ENCODE measurements at places on chromosomes 11 and 22.

DNA sequence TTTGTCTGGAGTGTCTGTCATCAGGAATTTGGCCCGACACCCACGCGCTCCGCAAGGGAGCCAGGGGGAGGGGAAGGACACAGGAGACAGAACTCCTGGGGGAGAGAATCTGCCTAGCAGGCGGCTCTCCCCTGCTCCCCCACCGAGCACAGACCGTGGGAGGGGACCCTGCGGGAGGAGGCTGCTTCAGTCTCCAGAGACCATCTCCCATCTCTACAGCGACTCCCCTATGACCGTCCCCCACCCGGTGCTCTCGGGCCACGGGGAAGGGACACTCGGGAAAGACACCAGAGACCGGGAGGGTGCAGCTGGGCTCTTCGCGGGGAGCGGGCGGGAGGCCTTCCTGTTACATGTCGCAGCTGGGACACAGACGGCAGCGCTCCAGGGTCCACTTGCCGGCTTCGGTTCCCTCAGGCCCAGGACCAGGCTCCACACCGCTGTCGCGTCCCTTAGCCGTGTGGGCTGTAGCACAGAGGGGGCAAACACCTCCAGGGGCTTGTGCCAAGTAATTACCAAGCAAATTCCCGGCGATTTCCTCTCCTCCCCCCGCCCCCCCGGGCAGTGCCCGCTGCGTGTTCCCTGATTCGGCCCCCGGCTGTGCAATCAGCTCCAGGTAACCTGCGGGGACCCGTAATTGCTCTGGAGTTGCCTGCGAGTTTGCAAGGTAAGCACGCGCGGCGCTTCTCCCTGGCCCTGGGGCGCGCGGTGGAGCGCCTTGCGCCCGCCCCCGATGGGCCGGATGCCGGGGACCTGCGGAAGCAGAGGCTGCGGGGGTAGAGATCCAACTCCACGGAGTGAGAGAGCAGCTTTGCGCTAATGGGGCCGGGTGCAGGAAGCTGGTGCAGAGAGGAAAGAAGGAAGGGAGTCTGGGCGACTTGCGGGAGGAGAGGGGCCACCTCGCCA lies 155.1 kb upstream of the CADM1 start:
- H3K27me3 ChIP-seq = peaks cover 55% of the 10 kb centered on the region
- peak; percentile 45 for DNase-seq
- H3K27ac ChIP-seq = peak overlapping the region; percentile 51

- peaks cover 14% of the 10 kb centered on the region for H3K27me3 ChIP-seq
- DNase-seq = peak; percentile 7
- no peak overlapping the region for H3K4me3 ChIP-seq
- H3K4me1 ChIP-seq = no peaks in the 10 kb centered on the region
- H3K36me3 ChIP-seq = no peaks in the 10 kb centered on the region
These were observed 86.4 kb upstream of the SHISAL1 start for GRCh38 chr22:44398856-44399837.

DNA sequence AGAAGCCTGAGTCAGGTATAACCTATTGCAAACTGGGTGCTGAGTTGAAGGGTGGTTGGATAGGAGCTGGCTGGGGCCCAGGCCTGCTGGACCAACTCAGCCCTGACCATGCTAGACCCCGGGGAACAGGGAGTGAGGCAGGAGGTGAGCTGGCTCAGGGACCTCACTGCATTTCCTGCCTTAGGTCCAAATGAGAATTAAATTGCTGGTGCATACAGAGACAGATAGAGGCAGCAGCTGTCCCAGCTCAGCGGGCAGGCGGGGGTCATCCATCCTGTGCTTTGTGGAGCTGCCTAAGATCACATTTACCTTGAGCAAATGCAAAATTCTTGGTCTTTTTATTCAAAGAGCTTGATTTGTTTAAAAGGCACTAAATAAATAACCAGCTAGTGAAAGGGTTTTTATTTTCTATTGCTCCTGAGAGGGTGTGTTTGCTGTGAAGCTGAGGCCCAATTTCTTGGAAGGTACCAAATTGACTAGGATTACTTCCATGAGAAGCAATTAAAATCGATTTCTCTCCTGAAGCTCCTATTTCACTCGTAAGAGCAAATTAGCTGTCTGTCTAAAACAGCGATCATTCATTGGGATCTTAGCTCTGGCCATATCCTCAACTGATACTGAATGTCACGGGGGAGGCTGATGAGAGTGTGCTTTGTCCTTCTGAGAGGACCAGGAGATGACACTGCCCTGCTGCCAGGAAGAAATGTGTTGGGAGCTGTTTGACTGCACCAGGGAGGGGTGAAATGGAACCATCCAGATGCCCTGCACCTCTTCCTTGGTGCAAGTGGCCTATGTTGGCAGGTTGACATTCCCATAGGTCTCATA lies 24.9 kb downstream of the USH1C start:
- no peak overlapping the region for H3K4me3 ChIP-seq
- no peaks in the 10 kb centered on the region for H3K36me3 ChIP-seq
- H3K4me1 ChIP-seq = no peaks in the 10 kb centered on the region
- no peak overlapping the region for H3K27ac ChIP-seq
- DNase-seq = no peak

- no peaks in the 10 kb centered on the region for H3K36me3 ChIP-seq
- H3K27ac ChIP-seq = no peak overlapping the region
- no peak overlapping the region for H3K4me3 ChIP-seq
- DNase-seq = no peak
These were observed 59.9 kb upstream of the RCN1 start for GRCh38 chr11:32030875-32031503.

- H3K4me3 ChIP-seq = peak overlapping the region; percentile 86
- peaks cover 17% of the 10 kb centered on the region for H3K36me3 ChIP-seq
- DNase-seq = no peak
- peaks cover 98% of the 10 kb centered on the region for H3K4me1 ChIP-seq
These were observed 4.0 kb downstream of the A4GALT start for GRCh38 chr22:42716649-42717127.

DNA sequence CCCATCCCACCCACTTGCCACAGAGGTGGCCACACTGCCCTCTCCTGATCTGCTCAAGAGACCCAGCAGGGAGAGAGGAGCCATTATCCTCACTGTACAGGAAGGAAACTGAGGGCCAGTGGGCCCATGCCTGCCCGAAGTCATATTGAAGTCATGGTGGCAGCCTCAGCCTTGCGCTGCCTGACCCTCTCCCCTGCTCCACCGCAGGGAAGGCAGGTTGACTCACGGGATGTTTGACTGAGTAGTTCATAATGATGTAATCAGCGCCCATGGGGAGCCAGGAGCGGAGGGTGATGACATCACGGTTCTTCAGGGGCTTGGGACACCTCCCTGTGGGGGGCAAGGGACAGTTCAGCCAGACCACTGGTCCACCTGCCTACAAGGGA lies 6.1 kb upstream of the ARAP1 start:
- no peak overlapping the region for H3K4me3 ChIP-seq
- H3K4me1 ChIP-seq = peaks cover 25% of the 10 kb centered on the region
- H3K36me3 ChIP-seq = peaks cover 14% of the 10 kb centered on the region

GRCh38 chr11:108117746-108118371 lies 3.5 kb upstream of the ACAT1 start:
- H3K4me3 ChIP-seq = no peak overlapping the region
- DNase-seq = no peak
- peak overlapping the region; percentile 98 for H3K27ac ChIP-seq
- H3K27me3 ChIP-seq = no peaks in the 10 kb centered on the region
- peaks cover 44% of the 10 kb centered on the region for H3K4me1 ChIP-seq

DNA sequence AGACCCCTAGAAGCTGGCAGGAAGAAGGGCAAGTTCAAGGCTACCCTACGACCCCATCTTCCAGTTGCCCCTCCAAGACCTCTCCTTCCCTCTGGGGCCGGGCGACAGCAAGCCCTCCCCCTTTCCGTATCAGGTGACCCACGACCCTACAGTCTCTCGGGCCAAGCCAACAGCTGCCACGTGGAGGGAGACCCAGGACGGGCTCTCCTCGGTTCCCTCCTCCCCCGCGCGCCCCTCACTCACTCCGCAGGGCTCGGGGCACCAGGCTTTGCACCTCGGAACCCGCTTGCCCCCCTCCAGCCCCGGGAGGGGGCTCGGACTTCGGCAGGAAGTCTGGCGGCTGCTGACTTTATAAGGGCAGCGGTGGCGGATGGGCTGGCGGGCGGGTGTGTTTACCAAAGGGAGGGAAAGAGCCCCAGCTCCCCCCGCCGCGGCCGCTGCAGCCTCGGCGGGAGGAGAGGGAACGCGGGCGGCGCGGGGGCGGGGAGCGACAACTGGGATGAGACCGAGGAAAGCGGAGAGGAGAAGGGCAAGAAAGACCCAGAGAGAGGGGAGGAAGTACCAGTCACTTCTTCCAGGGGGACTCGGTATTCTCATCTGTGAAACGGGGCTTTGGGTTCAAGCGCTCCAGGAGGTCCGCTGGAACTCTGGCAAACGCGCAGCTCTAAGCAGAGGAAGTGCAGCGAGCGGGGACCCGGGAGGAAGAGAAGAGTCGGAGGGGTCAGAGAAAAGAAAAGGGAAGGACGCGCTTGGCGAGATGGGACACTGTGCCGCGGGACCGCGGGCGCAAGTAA lies 767 bp downstream of the SLC43A1 start:
- DNase-seq = peak; percentile 69
- H3K36me3 ChIP-seq = no peaks in the 10 kb centered on the region
- H3K4me1 ChIP-seq = peaks cover 31% of the 10 kb centered on the region
- H3K27ac ChIP-seq = peak overlapping the region; percentile 79
- H3K4me3 ChIP-seq = peak overlapping the region; percentile 80

- peaks cover 90% of the 10 kb centered on the region for H3K36me3 ChIP-seq
- DNase-seq = no peak
- no peaks in the 10 kb centered on the region for H3K27me3 ChIP-seq
- H3K4me3 ChIP-seq = no peak overlapping the region
- peak overlapping the region; percentile 55 for H3K27ac ChIP-seq
These were observed 7.1 kb downstream of the DDB1 start for GRCh38 chr11:61325649-61326414.
